ENCODE measurements at places on chromosomes 11 and 22. TPM values are rescaled to one million over a fixed set of nuclear protein-coding genes. Genes with fewer than 3 reads are reported as not detected.
A peak's percentile ranks its signal among the peaks of the same experiment; 100 is the strongest.

Gene CRYBB2
- 0.18 TPM for polyA plus RNA-seq

- DNase-seq: no peak
Measured at GRCh38 chr22:30948930-30949342, 19.6 kb downstream of the MORC2 start.

- no peak for DNase-seq
Measured at GRCh38 chr11:125956391-125957134, 10.7 kb downstream of the VSIG10L2 start.

GRCh38 chr22:46256358-46256958 lies 6.4 kb upstream of the CDPF1 start:
- DNase-seq: peak; percentile 10

GRCh38 chr11:61055776-61056175 lies 46.5 kb upstream of the CD5 start:
- DNase-seq: no peak

GRCh38 chr11:57343825-57344224 lies 5.7 kb downstream of the P2RX3 start:
- no peak for DNase-seq

GRCh38 chr11:36270701-36271100 lies 18.5 kb downstream of the COMMD9 start:
- no peak for DNase-seq
